ENCODE measurements at places on chromosomes 6 and 20. TPM values are rescaled to one million over a fixed set of nuclear protein-coding genes. Genes with fewer than 3 reads are reported as not detected.

GRCh38 chr20:46717818-46718541 lies 8.5 kb downstream of the SLC2A10 start:
- no peak for DNase-seq

DNA sequence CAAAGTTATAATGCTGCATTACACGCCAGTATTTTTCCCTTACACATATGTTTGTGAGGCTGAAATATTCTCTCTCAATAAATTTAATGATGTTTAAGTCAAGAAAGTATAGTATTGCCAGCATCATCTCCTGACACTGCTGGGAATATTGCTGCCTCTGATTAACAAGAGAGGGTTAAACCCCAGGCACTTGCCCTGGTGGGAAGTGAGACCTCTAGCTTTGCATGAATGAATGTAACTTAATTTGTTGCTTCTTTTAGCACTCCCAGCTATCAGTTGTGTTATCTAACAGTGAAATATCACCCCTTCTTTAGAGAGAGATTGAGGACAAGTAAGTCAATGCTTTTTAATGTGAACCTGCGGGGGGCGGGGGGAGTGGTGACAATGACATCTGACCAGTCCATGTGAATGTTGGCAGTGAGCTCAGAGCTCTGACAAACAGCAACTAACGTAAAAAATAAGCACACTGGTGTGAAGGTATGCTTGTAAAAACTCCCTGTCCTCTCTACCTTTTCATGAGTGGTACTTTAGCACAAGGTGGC lies 9.8 kb downstream of the FOXA2 start:
- no peak for DNase-seq

- no peak for DNase-seq
Observed at GRCh38 chr20:24651171-24651975, 181.9 kb downstream of the SYNDIG1 start.

GRCh38 chr6:40340196-40340595 lies 247.0 kb downstream of the LRFN2 start:
- no peak for DNase-seq

- DNase-seq = no peak
Observed at GRCh38 chr20:9011121-9011520, 57.8 kb upstream of the PLCB4 start.

Gene SLC17A1
- not detected for total RNA-seq

DNA sequence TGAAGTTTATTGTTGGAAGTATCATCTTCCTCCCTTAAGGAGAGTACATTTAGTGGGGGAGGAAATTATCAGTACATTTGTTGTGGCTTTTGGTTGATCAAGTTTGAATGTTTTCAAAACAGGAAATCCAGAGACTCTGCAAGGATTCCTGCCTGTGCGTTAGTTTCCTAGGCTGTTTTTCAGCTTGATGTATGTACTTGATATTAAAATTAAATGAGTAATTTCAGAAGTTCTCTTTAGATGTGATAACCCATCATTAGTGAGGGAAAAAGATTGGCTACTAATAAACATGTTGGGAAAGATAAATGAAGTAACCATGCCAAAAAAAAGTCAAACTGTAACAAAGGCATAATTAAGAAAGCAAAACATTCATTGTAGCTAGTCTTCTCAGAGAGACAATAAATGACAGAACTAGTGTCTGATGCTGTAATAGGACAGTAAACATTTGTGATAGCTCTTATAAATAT lies 88.0 kb upstream of the TULP1 start:
- no peak for DNase-seq

Gene JPH2
- total RNA-seq = 168 TPM

- DNase-seq = no peak
Observed at GRCh38 chr6:69974193-69974592, 107.8 kb downstream of the COL19A1 start.

DNA sequence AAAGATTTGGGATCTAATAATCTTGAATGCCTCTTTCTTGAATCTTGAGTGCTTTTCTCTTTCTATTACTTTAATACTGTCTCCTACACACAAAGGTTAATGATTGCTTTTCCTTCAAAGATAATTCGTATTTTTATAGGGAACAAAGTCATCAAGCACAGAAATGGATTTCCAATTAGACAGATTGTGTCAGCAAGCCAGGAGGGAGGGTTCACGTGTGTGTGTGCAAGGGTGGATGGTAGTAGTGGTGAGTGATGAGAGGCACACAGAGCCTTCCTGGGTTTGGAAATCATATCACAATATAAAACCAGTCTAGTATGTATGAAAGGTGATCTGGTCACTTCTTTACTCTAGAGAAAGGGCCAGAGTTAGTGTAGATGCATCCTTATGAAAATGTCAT lies 51.2 kb upstream of the NEDD9 start:
- DNase-seq = no peak

Gene HLA-DPB1
- total RNA-seq = 22.0 TPM

Gene TLDC2
- not detected for total RNA-seq

DNA sequence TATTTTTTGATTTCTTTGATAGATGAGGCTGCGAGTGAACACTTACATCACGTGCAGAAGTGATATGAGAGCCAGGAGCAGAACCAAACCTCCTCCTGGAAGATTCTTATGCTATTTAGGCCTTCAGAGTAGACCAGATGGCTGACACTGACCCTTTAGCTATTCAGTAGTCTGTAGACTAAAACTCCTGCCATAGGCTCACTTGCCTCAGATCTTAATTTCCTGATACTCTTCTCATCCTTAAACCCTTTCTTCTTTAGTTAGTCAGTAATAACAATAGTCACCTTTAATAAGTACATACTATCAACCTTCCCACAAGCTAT lies 45.2 kb upstream of the PXDC1 start:
- no peak for DNase-seq

Gene GPX5
- total RNA-seq = not detected

Gene KCNB1
- total RNA-seq = 1.4 TPM

Gene COX4I2
- 9.0 TPM for total RNA-seq

DNA sequence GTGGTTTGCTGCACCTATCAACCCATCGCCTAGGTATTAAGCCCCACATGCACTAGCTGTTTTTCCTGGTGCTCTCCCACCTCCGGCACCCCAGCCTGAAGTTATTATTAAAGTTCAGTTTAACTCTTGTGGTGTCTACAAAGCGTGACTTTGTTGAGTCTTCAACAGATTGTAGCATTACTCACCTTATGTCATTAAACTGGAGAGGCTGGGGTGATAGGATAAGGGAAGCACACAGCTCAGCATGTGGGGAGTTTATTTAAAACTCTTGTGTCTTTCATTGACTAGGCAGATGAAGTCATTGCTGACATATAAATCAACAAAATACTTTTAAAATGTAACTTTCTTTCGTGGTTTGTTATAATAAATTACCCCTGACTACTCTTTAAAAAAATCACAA lies 84.7 kb upstream of the GCM1 start:
- DNase-seq = no peak

Gene PSMA7
- total RNA-seq = 258 TPM

DNA sequence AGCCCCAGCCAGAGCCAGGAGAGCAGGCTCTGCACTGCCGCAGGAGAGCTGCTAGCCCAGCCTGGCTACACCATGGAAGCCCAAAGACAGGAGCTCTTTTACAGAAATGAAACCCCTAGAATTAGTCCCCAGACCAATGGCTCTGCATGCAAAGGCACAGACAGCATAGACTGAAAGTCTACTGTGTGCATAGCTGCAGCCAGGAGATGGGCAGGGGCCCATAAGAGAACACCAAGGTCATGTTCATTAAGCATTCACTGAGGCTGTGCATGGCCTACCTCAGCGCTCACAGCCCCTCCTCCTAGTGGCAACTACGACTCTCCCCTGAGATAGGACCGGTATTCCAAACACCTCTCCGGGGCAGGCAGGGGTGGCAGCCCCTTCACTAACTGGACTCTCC lies 34.9 kb downstream of the SNX5 start:
- DNase-seq = no peak

Gene ADGRG6
- total RNA-seq = 20.6 TPM

DNA sequence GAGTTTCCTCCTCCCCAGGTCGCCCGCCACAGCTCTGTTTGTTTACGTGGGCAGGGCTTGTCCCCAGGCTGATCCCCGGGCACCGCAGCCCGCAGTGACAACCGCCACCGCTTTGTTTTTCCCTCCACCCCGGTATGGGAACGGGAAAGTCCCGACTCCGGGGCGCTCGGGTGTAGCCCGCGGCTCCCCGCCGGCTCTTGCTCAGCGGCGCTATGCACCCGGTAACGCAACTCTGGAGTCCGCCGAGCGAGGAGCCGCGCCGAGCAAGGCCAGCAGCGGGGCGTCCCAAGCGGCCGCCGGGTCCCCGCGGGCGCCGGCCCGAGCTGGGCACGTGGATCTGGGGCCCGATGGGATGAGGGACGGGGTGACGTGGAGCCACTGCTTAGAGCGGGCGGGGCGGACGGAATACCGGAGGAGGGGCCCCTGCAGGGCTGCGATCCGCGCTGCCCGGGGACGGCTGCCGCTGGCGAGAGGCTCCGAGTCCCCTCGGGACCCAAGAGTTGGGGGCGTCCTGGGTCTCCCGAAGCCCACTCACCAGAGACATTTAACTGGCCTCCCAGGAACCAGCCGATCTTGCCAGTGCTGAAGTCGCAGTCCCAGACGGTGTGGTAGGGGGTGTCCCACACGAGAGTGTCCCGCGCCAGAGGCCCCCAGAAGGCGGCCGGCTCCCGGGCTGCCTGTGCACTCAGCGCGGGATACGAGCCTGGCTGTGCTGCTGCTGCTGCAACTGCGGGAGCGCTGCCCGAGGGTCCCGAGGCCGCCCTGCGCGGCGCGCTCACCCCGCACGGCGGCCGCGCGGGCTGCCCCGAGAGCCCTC lies 497 bp downstream of the ACSS1 start:
- DNase-seq = no peak

DNA sequence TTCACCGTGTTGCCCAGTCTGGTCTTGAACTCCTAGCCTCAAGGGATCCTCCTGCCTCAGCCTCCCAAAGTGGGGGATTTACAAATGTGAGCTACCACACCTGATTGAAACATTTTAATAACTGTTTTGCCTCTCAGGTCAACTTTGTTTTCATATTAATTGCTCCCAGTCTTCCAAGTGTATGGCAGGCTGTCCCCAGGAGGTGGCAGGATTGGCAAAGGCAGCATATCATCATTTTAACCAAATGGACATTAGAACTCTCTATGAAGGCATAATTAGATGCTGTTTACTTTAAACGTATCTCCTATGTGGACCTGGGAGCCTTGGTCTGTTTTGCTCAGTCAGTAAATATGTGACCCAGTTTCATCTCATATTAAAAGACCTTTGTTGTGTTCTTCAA lies 59.2 kb upstream of the CSE1L start:
- DNase-seq = no peak

Gene AMD1
- 81.5 TPM for total RNA-seq

GRCh38 chr6:135162678-135163439 lies 18.2 kb upstream of the MYB start:
- DNase-seq = no peak

DNA sequence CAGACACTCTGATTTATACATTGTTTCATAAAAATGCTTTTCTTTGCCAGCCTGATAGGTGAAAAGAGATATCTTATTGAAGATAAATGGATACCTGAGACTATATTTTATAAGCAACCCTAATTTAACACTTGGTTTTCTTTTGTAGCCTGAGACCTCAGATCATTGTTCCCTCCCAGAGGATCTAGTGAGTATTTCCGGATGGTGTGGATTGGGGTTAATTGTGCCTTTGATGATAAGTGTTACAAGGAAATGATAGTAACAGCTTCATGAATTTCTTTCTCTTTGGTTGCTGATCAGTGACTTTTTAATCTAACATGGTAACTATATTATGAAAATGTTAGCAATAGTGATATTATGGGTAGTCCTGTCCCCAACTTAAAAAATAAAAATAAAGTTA lies 30.4 kb downstream of the KDM1B start:
- DNase-seq = no peak

Gene GPLD1
- total RNA-seq = 0.33 TPM

DNA sequence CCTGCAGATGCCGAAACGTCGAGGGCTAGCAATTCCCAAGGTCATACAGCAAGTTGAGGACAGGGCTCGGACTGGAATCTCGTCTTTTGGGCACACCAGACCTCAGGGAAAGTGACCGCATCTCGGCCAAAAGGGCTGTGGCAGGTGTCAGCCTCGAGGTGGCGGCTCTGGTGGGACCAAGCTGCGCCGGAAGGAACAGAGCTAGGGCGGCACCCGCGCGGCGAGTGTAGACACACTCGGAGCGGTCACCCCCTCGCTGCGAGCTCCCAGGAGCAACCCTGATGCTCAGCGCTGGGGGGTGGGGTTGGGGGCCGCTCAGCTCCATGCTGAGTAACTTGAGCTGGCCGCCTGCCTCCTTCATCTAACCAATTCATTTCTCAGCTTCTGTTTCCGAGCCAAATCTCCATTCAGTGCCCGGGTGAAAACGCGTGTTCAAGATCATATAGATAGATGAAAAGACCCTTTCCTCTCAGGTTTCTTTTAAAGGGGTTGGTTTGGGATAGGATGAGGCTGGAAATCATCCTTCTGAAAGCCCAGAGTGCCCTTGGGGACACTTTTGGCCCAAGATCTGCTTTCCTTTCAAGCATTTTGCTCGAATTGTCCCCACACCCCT lies 2.2 kb upstream of the TUBB2B start:
- DNase-seq = no peak

DNA sequence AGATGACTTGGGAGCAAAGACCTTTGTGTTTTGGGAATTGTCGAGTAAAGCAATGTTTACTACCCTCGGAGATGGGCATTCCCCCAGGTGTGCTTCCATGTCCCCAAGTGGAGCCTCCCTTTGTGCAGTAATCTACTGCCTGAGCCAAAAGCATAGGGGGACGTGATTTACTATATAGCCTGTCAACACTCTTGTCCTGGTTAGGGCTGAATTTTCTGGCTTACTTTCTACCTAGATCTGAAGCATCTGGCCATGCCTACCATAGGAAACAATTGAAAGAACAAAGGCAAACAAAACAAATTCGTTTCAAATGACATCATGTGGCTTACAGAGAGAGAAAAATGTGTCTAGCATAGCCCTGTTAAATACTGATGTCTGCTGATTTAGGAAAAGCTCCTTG lies 350.6 kb downstream of the SAMD5 start:
- no peak for DNase-seq

DNA sequence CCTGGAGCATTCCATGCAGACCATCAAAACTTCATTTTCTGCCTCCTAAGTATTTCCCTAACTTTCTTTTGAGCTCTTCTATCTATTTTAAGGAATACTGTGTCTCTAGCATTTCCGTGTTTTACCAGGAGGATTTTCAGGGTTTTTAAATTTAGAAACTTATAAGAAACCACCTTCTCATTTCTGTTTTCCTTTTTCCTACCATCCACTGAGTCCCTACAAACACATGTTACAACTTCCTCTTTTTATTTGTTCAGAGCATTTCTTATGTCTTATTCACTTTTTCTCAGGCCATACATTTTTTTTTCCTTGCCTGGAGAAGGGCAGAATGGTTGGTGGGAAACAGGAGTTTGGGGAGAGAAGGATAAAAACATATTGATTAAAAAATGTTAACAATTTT lies 130.0 kb upstream of the BMP5 start:
- DNase-seq = no peak

DNA sequence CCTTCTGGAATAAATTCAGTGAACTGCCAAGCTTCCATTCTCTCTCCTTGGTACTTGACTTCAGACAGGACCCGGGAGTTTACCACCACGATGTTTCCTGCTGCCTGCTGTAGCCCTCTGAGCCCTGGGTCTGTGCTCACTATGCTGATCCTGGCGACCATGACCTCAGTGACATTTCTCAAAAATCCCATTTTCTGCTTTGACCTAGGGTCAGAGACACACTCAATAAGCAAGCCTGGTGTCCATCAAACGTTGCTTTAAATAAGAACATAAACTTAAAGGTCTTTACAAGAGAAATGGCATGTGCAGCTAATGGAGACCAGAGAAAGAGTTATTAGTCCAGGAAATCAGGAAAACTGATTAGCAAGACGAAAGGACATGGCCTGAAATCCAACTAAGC lies 509.7 kb upstream of the SULF2 start:
- DNase-seq = no peak

Gene ZNF311
- total RNA-seq = 0.24 TPM

Measured in right atrium auricular region (tissue), 2 donors.